MCF 10A (cell line): ENCODE measurements at places on chromosomes 2 and 18. TPM values are rescaled to one million over a fixed set of nuclear protein-coding genes. Genes with fewer than 3 reads are reported as not detected.

DNA sequence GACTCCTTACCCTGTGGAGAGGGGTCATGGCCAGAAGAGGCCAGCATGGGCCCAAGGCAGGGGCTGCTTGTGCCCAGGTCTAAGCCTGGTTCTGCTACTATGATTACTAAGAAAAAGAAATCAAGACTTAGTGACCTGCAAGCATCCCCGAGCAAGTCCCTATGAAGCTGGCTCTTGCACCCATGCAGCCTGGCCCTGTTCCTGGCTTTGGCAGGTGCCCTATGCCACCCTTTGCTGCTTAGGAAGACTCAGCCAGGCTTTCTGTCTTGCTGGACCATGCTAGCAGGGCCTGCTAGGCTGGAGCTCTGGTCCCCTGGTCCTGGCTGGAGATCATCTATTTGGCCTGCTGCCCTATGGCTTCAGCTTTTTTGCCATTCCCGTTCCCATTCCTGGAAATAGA is 309.4 kb upstream of the EPAS1 start:
- H3K4me3 ChIP-seq, result no peak overlapping the region
- DNase-seq, result no peak

DNA sequence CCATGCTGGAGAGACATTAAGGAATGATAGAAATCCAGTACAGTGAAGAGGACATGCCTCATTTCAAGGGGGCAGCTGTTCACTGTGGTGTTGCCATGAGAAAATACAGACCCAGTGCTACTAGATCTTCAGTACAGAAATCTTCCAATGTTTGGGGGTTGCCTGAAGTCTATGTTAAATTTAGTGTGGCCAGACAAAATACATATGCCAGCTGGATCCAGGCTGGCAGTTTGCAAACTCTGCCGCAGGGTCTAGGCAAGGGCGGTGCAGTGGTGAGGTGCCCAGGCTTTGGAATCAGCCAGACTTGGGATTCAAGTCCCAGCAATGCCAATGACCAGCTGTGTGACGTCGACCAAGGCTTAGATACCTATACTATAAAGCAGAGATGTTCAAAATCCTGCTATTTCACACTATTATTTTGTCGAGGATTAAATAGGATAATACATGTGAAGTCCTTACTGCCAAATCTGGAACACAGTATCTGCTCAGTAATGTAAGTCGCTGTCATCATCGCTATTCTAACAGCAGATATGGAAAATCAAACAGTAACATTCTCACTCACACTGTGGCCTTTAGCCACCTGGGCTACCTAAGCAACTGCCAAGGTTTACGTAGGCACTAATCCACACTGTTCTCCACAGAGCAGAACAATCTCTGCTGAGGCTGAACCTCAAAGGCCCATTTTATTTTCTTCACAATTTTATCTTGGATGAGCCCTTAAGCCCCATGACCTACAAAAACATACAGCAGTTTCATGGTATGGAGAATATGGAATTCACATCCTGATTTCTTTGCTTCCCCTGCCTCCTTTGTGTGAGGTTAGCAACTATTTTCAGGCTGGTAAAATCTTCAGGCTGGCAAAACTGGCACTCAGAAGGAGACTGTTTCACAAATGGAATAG is 5.9 kb upstream of the TMSB10 start:
- peak overlapping the region; percentile 73 for H3K27ac ChIP-seq
- no peaks in the 10 kb centered on the region for H3K27me3 ChIP-seq
- no peaks in the 10 kb centered on the region for H3K36me3 ChIP-seq
- peaks cover 25% of the 10 kb centered on the region for H3K4me1 ChIP-seq
- DNase-seq, result no peak
- H3K4me3 ChIP-seq, result no peak overlapping the region

DNA sequence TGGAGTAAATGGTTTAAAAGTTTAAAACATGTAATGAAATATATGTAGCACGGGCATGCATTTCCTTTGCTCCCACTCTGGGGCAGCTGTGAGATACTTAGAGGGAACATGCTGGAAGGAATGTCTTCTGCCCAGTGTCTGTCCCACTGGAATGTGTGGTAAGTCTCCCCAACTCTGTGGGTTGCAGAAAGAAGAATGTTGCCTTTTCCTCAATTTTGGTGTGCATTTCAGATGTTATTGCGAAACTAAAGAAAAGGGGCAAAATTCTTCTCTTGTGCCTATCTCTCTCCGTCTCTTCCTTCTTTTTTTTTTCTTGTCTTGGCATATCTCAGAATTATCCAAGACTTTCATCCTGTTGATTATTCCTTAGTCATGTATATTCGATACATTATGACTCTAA is 201.1 kb downstream of the SH3RF3 start:
- peaks cover 59% of the 10 kb centered on the region for H3K4me1 ChIP-seq
- peaks cover 15% of the 10 kb centered on the region for H3K36me3 ChIP-seq
- H3K27me3 ChIP-seq, result no peaks in the 10 kb centered on the region

DNA sequence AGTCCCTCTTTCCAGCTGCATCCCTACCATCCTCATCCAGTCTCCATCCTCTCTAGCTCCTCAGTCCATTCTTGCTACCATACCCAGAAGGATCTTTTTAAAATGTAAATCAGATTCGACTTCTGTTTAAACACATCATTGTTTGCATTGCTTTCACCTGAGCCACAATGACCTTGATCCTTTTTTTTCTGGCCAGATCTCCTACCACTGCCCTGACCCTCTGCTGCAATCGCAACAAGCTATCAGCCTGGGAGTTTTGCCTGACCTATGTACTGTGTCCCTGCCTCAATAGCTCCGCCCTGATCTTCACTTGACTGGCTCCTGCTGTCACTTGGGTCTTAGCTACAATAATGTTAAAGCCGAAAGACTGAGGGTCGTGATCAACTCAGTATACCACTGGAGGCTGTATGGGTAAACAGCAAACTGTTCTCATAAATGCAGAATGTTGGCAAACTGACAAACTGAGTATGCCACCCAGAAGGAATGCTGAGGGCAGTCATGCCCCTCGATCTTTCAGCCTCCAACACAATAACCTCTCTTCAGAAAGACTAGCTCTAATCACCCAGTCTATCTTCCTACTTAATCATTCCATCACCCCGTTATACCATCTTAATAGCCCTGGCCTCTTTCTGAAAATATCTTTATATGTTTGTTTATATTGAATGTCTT is 2.6 kb upstream of the RBM43 start:
- no peak overlapping the region for H3K27ac ChIP-seq
- DNase-seq, result no peak
- H3K4me3 ChIP-seq, result no peak overlapping the region
- peaks cover 6% of the 10 kb centered on the region for H3K4me1 ChIP-seq

- H3K27me3 ChIP-seq, result peaks cover 15% of the 10 kb centered on the region
- no peak for DNase-seq
- H3K4me3 ChIP-seq, result no peak overlapping the region
- H3K27ac ChIP-seq, result no peak overlapping the region
Measured at GRCh38 chr2:209911486-209911885, 91.0 kb upstream of the RPE start.

DNA sequence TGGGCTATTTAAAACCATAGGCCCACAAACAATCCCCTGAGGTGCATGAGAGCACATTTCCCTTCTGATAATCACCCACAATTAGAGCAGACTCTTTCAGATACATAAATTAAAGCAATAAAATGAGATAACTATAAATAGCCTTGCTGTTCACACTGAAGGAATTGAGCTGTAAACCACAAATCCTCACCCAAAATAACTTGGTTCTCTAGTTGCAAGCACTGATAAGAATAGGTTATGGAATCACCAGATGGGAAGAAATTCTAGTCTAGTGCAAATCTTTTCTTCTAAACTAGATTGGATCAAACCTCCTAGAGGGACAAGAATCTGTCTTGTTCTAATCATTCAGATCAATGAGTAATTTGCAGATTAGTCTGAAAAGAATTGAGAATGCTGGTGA is 64.6 kb downstream of the NAB1 start:
- H3K27me3 ChIP-seq, result no peaks in the 10 kb centered on the region
- H3K27ac ChIP-seq, result no peak overlapping the region
- DNase-seq, result no peak
- H3K36me3 ChIP-seq, result peaks cover 2% of the 10 kb centered on the region

DNA sequence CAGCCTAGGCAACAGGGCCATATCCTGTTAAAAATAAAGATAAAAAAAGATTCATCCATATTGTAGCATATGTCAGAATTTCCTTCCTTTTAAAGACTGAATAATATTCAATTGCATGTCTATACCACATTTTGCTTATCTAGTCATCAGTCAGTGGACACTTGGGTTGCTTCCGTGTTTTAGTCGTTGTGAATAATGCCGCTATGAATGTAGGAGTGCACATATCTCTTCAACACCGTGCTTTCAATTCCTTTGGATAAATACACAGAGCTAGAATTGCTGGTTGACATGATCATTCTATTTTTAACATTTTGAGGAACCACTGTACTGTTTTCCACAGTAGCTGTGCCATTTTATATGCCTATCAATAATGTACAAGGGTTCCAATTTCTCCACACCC is 14.0 kb upstream of the PLB1 start:
- no peak overlapping the region for H3K27ac ChIP-seq
- no peak overlapping the region for H3K4me3 ChIP-seq

DNA sequence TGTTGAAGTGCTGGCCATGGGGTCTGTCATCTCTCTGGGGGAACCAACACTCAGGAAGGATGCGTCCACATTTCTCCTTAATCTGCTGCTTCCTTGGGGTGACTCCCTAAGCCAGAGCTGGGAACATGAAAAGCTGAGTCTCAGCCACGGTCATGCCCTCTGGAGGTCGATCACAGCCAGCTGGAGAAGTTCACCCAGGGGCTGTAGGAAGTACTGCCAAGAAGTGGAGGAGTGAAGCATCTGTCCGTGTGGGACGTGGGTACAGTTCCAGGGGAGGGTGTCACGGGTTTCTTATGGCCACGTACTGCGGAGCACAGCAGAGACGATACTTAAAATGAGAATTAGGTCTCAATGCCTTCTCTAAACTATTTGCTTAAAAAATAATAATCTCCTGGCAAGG is 42.4 kb upstream of the IGFBP2 start:
- no peaks in the 10 kb centered on the region for H3K36me3 ChIP-seq
- H3K27me3 ChIP-seq, result no peaks in the 10 kb centered on the region
- DNase-seq, result no peak
- H3K4me1 ChIP-seq, result no peaks in the 10 kb centered on the region

DNA sequence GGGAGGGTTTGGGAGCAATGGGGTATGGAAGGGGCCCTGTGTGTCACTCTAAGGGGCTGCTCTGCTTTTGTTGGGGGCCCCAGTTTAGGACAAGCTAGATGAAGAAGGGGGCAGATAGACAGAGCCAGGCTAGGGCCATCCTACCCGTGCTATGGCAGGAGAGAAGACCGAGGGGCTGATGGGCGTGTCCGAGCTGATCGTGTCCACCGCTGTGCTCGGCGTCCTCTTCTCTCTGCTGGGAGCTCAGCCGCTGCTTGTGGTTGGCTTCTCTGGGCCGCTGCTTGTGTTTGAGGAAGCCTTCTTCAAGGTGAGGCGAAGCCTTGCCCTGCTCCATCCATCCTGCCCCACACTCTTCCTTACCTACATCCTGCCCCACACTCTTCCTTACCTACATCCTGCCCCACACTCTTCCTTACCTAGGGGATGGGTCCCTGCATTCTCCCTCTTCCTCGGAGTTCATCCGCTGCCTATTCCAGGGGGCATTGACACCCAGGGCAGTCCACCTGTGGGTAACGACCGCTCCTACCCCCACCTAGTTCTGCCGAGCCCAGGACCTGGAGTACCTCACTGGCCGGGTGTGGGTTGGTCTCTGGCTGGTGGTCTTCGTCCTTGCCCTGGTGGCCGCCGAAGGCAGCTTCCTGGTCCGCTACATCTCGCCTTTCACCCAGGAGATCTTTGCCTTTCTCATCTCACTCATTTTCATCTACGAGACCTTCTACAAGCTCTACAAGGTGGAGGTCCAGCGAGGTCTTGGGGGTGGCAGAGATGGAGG is 8.9 kb downstream of the SLC4A3 start:
- no peak for DNase-seq
- peaks cover 5% of the 10 kb centered on the region for H3K36me3 ChIP-seq

DNA sequence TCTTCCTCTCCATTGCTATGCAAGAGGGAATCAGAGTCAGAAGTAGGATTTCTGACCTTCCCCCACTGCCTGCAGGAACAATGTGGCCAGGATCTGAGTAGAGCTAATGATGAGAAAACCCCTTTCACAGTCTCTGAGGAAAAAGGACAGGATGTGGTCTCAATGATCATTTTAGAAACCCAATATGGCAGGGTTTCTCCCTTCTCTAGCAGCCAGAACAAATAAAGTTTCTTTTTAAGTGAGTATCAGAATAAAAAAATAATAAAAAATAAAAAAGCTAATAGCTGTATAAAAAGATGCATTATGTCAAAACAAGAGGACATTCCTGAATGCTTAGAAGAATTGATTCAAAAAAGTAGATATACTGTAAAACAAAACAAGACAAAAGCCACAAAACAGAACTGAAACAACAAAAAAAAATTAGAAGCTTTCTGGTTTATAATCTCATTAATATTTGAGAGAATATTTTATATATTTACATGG is 1124.9 kb upstream of the ZEB2 start:
- H3K4me1 ChIP-seq, result no peaks in the 10 kb centered on the region
- no peak for DNase-seq
- no peaks in the 10 kb centered on the region for H3K27me3 ChIP-seq
- H3K4me3 ChIP-seq, result no peak overlapping the region

DNA sequence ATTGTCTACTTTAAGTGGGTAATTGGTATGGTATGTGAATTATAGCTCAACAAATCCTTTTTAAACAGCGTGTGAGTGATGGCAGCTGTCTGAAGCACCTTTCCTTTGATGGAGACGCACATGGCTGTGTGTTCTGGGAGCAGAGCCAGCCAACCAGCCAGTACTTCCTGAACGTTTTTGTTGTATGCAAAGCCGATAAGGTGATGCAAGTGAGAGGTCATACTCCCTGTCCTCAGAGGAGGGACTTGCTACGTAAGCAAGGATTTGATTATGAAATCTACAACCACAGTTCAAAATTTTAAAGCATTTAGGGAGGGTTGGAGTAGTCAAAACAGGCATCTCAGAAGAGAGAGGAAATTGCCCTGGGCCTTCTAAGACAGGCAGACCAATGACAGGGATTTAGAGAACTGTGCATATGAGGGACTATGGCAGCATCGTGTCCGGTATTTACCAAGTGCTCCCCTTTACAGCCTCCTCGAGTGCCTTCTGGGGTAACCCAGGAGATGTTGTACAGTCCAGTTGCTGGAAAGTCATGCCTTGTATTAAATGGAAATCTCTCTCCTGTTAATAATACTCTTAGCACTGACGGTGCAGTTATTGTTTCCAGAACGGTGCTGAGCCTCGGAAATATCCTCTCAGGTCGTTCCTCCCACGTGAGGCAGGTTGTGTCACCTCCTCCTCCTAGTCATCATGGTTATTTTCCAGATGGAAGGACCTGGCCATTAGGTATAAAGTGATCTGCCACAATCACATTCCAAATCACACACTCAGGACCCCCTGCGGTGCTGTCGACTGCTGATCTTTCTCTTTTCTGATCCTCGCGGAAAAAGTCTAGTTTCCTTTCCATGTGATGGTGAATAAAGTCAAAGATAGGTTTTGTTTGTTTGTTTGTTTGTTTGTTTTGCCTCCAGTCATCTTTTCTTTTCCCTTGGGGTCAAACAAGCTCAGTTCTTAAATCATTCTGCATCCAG is 28.4 kb downstream of the ARHGEF4 start:
- peaks cover 12% of the 10 kb centered on the region for H3K36me3 ChIP-seq
- peak; percentile 99 for DNase-seq
- H3K4me1 ChIP-seq, result peaks cover 37% of the 10 kb centered on the region
- peak overlapping the region; percentile 89 for H3K27ac ChIP-seq
- H3K27me3 ChIP-seq, result no peaks in the 10 kb centered on the region
- peak overlapping the region; percentile 8 for H3K4me3 ChIP-seq

Gene GKN2
- total RNA-seq, result not detected in 2 replicates

Gene CCDC93
- 37.8 and 44.9 TPM in 2 replicates for total RNA-seq

Gene FSHR
- not detected in 2 replicates for total RNA-seq

Gene NAT8
- total RNA-seq, result not detected in 2 replicates

Gene STON1
- 0.23 and 0.42 TPM in 2 replicates for total RNA-seq

Gene DSG1
- not detected in 2 replicates for total RNA-seq

Gene ANKRD30B
- not detected in 2 replicates for total RNA-seq
